COLO829 (cell line): ENCODE measurements at places on chromosomes 1 and 21.
A peak's percentile ranks its signal among the peaks of the same experiment; 100 is the strongest.

DNA sequence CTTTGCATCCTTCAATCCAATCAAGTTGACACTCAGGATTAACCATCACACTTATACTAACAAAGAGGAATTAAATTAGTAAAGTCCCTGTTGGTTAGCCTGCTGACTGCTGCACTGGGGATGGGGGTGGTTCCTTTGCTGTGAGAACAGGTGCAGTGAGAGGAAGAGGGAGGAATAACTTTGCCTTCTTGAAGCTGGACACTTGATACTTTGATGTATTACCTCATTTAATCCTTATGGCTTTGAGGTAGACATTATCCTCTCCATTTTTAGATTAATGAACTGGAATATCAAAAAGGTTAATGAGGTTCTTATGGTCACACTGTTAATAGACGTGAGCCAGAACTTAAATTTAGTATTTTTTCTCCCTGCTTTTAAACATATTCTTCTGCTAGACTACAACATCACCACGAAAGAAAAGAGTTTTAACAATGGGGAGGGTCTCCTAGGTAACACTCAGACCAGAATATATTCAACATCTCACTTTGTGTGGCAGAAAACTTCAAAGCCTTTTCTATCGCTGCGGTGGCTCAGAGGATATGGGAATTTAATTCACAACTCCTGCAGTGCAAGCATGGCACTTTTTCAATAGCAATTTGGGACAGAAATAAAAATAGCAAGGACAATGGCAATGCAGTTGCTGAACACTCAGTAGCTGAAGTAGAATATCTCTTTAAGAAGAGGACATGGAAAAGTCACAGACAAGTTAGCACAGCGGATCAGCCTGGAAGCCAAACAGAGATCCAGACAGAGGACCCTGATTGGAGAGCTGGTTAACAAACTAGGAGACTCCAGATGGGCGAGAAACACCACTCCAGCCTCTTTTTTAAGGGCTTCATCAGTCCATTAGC lies 68.8 kb upstream of the DNAH14 start:
- DNase-seq, result no peak

GRCh38 chr1:101371259-101371658 lies 134.4 kb downstream of the S1PR1 start:
- DNase-seq, result peak; percentile 66

DNA sequence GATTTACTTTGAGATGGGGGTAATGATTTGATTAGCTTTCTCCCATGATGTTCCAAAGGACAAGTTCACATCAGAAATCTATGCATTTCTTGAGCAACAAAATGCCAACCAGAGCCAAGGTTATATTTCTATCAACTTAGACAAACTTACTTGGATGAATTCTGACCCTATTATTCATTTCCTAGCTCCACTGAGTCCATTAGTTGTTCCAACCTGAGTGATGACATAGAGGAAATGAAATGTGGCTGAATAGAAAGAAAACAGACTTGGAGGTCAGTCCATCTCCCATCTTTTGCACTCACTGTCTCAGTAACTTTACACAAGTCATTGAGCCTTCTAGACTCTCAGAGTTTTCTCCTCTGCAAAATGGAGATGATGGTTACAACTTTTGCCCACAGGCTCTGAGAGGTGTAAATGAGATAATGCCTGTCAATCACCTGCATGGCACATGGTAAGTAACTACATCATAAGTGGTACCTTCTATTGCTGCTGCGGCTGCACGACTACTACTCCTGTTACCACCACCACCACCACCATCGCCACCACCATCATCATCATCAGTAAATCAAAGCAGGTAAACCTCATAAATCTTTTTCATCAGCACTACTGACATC lies 98.2 kb downstream of the PTPN14 start:
- DNase-seq, result no peak

- DNase-seq, result no peak
Observed at GRCh38 chr21:25420831-25421230, 186.4 kb downstream of the MRPL39 start.

DNA sequence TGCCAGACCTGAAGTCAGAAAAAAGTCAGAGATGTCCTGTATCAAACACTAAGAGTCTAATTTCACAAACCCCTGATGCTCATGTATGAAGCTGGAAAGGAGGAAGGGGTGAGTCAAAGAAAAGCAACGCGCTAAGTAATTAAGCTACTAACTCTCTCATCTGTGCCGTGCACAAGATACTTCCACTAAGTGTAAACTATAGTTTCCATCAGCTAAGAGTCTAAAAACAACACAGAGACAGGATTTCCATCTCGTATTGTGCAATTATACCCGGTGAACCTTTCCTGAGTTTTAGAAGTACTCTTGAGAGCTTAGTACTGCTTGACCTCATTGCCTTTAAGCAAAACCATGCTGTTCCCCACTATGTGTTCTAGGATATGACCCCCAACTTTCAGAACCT lies 19.0 kb downstream of the DNALI1 start:
- DNase-seq, result no peak

- DNase-seq, result no peak
Observed at GRCh38 chr1:198747127-198747526, 108.3 kb downstream of the PTPRC start.

DNA sequence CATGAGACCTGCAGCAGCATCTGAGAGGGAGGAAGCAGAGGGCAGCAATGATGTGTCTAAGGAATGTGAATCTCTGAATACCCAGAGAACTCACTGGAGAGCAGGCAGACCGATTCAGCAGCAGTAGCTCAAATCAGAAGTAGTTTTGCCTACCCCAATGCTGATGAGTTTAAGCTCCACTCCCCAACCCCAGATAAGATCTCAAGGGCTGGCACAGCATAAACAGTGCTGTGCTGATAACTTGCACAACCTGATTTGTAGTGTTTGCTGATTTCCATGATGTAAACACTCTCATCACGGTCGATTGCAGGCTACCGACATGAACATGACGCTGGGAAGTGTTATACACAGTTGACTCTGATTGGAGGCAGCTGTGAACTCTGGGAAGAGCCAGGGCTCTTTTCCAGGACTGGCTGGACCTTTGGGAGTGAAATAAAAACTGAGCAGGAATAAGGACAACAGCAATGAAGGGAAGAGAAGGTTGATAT lies 11.2 kb upstream of the HMGCS2 start:
- DNase-seq, result no peak

DNA sequence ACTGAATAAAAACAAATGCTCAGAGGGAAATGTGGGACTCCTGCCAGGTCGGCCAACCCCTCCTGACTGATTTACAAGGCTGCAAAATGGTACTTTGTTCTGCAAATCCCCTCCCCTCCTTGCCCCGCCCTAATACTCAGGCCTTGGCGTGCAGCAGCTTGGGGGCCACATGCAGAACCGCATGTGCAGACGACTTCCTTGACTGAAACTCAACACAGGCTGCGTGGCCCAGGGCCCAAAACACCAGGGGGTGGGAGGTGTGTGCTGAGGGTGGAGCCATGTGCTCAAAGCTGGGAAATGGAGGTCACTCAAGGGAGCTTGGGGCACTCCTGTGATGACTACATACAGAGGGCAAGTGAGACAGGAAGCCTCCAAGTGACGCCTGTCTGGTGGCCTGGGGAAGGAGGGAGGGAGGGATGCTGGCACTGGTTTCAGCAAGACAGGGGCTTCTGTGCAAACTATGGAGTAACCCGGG lies 87.2 kb downstream of the MRPL37 start:
- peak; percentile 82 for DNase-seq
